ENCODE measurements at places on chromosomes 12 and 14.
A peak's percentile ranks its signal among the peaks of the same experiment; 100 is the strongest.

DNA sequence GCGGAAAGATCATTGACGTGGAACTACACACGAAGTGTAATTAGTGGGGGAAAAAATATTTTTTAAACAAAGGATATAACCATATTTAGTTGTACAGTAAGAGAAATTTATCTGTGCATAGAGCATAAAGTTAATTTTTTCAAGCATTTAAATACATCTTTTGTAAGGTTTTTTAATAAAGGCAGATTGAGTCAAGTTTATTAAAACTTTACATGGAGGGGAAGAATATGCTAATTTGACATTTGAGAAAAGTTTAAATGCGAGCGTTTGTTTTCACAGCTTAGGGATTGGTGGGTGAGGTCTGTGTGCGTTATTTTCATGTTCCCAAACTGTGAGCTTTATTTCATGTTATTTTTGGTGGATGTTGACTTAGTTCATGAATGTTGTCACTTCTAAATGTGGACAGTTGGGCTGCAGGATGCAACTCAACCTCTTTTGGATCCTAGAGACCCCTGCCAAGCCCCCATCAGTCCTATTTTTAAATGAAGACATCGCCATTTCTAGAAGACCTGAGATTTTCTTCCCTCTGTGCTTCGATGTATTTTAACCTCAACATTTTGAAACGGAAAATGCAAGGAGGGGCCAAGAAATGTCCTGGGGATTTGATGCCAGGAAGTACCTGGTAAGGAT, 32.3 kb downstream of the BRI3BP start:
- DNase-seq: no peak

- no peak for DNase-seq
Observed at GRCh38 chr14:89773644-89774316, 180.8 kb downstream of the EFCAB11 start.

GRCh38 chr14:99663386-99664057, 18.6 kb downstream of the HHIPL1 start:
- no peak for DNase-seq

DNA sequence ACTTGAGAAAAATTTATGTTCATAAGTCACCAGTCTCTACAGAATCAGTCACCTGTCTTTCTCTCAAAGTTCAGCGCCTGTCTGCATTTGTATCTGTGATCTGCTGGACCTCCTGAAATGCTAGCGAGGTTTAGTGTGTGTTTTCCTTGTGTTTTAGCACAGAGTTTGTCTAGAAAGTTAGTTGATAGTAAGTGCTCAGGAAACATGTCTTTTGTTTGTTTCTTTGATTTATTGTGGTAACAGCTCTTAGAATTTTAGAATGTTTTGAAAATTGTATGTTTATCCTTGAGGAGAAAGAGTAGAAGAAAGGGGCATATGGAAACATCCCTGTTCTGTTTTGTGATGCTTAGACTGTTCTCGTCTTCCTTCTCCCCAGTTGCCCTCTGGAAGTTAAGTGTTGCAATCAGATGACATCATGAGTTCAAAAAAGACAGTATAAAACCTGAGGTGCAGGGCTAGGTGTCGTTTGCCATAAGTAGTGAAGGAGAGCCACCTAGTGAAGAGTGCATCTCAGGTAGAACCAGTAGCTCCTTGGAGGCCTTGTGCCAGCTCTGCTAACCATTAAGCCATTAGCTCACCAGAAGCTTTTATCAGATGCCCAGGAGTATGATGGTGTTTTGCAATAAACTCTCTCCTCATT, 44.8 kb downstream of the FBXW8 start:
- no peak for DNase-seq

- DNase-seq: no peak
Observed at GRCh38 chr14:55731311-55731872, 151.4 kb downstream of the KTN1 start.

DNA sequence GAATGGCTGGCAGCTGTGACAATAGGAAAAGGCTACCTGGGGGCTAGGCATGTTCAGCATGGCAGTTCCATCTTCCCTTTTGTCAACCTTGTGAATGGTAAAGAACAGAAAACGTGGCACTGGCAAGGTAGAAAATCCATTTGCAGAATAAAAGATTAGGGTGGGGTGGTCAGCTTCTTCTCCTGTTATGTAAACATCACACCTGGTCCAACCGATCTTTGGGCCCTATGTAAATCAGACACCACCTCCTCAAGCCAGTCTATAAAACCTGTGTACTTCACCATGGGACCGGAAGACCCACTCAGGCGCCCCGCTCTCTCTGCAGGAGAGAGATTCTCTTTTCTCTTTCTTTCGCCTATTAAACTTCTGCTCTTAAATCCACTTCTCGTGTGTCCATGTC, 19.6 kb upstream of the TMEM30B start:
- no peak for DNase-seq

DNA sequence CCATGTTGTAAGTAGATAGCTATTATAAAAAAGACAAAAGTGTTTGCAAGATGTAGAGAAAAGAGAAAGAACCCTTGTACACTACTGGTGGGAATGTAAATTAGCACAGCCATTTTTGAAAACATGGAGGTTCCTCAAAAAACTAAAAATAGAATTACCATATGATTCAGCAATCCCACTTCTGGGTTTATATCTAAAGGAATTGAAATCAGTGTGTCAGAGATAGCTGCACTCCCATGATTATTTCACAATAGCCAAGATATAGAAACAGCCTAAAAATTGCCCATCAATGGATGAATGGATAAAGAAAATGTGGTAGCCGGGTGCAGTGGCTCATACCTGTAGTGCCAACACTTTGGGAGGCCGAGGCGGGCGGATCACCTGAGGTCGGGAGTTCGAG, 9.2 kb downstream of the PSMC6 start:
- no peak for DNase-seq

DNA sequence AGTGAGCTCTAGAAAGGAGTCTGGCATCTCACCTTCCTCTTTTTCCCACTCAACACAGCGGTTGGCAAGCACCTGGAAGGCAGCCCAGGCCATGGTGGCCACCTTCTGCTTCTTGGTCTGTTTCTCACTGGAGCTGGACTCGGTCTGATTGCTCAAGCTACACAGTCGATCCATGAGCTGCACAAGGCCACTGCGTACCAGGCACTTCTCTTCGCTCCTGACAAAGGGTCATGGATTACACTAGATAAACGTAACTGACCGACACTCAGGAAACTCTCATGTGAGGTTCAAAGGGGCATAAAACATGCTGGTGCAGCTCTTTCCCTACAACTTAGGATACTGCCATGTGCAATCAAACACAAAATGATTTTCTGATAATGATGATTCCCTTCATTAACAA, 113.7 kb downstream of the TRAFD1 start:
- DNase-seq: no peak

DNA sequence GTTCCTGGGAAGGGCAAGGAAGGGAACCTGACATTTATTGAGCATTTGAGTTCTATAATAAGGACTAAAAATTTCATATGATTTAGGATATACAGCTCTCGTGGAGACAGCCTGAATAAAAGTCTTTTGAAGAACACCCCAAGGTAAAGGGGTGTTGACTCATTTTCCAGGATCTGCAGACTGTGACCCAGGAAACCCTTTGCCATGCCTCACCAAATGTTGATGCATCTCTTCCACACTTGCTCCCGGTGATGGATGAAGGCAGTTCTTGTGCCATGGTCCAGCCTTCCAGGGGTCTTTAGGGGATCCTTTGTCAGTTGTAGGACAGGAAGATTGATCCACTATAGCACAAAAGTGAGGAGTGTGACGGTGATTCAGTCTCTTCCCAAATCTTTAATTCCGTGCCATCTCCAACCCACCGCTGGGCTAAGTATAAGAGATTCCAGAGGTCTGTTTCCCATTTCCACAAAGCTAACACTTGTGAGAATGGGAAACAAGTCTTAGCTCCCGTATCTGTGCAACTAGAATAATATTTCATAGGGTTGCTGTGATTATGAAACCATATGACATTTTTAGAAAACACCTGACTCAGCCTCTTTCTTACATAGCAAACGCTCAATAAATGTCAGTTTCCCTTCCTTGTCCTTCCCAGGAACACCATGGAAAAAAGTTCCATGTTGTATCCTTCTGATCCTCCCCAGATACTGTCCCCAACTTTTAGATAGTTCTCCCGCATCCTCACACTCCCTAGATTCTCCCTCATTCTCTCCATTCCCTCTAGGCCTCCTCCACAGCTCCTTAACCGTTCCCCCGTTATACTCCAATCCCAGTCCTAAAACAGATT, 836 bp downstream of the AAAS start:
- DNase-seq: peak; percentile 30

- DNase-seq: no peak
Observed at GRCh38 chr12:53756300-53757100, 4.7 kb upstream of the CISTR start.

DNA sequence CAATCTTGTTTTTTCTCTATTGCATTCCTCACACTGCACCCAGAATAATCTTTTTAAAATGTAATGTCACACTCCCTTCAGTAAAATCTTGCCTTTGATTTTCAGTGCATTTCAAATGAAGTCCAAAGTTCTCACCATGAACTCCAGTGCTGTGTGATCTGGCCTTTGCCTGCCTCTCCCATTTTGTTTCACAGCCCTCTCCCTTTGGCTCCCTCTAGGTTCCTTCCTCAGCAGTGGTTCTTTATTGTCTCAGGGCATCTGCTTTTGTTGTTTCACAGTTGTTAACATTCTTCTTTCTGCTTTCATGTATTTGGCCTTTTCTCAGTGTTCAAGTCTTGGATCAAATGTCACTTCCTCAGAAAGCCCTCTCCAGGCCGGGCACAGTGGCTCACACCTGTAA, 84.5 kb upstream of the AMN1 start:
- DNase-seq: no peak

GRCh38 chr12:67367843-67368242, 98.7 kb downstream of the CAND1 start:
- DNase-seq: no peak

DNA sequence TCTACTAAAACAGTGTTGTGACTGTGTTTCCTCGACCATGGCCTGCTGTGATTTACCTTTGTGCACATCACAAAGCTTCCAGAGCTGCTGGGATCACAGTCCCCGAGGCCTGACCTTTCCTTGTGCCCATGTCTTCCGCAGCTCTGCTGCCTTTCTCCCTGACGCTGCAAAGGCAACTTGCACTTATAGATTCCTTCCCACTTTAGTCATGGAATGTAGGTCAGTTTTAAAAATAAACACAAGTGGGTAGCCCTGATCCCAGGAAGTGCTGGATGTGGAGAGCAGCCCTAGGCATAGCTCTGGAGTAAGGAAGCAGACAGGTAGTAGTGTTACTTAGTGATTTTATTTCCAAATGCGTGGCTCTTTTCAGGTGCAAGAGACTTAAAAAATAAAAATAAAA, 825.7 kb downstream of the AACS start:
- no peak for DNase-seq

GRCh38 chr12:113949321-113950305, 16.5 kb downstream of the RBM19 start:
- no peak for DNase-seq

All from hepatic stellate cell (primary cell).